Right renal pelvis (tissue), 4 donors: ENCODE measurements at places on chromosomes 5 and 9.

DNA sequence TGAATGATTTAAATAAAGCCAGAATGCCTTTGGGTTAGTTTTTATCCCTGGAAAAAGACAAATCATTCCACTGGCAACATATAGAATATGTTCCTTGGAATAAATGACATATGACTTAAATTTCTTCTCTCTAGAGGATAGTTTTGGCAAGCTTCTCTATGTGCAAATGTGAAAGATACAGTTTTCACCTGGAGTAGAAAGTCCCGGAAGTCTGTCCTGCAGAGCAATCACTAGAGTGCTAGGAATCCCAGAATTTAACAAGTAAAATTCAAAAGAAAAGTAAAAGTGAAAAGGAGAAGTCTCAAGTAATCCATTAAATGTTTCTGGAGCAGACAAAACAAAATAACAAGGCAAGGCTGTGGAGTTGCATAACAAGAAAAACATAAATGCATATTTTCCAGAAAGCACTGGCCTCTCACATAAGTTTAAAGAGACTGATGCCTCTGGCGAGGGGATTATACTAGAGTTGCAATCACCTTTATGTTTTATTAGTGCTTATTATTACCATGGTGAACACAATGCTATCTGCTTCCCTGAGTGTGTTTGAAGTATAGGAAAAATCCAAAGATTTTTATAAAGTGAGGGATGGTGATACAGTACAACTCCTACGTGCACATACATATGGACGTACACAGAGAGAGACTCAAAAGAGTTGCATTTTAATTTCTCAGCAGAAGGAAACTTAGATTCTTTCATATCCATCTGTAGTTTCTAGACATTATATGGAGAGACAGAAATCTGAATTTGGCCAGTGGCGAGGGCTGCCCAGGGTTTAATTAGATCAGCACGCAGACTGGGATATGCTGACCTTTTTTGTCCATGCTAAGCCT lies 188.3 kb upstream of the ANKRD55 start:
- no peak for DNase-seq

DNA sequence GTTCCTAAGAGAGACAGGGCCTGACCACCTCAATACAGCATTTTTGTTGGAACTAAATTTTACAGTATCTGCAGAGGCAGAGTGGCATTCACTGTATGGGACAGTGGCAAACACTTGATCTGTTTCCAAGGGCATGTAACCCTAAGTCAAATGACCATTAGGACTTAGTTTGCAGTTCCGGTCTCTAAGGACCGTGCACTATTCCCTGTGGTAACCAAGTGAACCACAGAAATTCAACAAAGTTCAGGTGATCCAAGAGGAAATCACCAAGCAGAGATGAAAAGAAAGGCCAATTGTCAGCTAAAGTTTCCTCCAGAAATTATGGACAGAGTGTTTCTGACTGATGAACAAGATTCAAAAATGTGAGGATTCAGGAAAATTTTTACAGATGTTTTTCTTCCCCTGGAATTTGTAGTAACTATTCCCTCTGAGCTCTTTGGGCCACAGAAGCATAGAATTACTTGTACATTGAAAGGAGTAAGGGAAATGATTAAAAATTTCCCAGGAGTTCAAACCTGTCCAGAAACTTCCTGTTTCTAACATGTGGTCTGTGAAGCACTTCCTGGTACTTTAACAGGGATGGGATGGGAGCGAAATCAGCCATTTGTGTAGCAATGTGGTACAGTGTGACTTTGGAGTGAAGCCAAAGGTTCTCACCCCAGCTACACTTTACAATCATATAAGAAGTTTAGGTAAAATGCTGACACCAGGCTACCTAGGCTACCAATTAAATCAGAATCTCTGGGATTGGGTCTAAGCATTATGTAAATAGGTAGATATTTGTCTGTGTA lies 266.1 kb upstream of the MAP3K1 start:
- DNase-seq: no peak

DNA sequence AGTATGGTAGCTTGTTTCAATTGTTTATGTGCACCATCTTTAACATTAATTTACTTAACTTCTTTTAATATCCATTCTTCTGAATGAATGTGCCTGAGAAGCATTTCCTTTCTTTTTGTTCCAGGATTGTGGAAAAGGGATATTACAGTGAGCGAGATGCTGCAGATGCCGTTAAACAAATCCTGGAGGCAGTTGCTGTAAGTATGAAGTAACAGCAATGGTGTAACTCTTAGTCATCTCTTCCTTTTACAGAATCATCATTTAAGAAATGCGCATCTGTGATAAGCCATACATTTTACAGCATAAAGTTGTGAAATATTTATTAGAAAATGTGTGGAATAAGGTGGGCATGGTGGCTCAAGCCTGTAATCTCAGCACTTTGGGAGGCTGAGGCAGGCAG lies 117.7 kb downstream of the STARD4 start:
- no peak for DNase-seq

GRCh38 chr9:136962701-136963248 lies 10.7 kb downstream of the LCN12 start:
- no peak for DNase-seq

DNA sequence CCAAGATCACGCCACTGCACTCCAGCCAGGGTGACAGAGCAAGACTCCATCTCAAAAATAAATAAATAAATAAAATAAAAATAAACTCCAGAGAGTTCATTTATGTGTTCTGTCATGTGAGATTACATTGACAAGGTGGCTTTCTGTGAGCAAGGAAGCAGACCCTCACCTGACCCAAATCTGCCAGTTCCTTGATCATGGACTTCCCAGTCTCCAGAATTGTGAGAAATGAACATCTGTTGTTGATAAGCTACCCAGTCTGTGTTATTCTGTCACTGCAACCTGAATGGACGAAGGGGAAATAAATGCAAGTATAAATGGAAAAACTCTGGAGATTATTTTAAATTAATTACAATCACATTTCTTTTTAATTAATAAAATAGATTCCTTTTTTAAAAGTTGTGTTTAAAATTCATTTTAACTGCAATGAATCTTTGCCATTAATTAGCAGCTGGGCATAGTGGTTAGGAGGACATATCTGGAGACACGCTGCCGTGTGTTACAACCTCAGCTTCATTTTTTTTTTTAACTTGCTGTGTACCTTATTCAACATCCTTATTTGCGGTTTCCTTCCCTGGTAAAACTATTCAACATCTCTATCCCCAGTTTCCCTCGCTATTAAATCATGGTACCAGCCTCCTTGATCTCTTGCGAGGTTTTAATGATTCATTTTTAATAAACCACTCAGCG lies 376.4 kb downstream of the CHSY3 start:
- DNase-seq: no peak
